ENCODE measurements at places on chromosomes 16 and 17. TPM values are rescaled to one million over a fixed set of nuclear protein-coding genes. Genes with fewer than 3 reads are reported as not detected.

- H3K27ac ChIP-seq: no peak overlapping the region
- no peaks in the 10 kb centered on the region for H3K36me3 ChIP-seq
- DNase-seq: no peak
- H3K27me3 ChIP-seq: no peaks in the 10 kb centered on the region
- H3K4me3 ChIP-seq: no peak overlapping the region
- no peaks in the 10 kb centered on the region for H3K4me1 ChIP-seq
Measured at GRCh38 chr16:1884889-1885288, 12.9 kb upstream of the MEIOB start.

DNA sequence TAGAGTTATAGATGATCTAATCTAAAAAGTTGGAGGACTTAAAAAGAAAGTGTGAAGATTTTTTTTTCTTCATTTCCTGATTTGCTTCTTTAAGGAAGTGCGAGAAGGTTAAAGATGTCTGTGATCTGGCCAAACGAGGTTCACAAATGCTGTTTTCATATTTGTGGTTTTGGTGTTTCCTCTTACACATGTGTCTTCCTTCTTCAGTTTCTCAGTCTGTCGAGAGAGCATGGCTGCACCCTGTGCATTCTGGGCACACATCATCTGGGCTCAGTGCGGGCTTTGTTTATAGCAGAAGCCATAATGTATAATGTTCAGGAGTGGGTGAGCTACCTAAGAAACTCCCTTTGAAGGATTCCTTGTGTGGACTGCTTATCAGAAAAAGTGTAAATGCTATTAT, 260.4 kb upstream of the TBX2 start:
- no peak overlapping the region for H3K4me3 ChIP-seq
- no peaks in the 10 kb centered on the region for H3K36me3 ChIP-seq
- H3K27me3 ChIP-seq: no peaks in the 10 kb centered on the region
- DNase-seq: peak; percentile 32
- no peaks in the 10 kb centered on the region for H3K4me1 ChIP-seq

DNA sequence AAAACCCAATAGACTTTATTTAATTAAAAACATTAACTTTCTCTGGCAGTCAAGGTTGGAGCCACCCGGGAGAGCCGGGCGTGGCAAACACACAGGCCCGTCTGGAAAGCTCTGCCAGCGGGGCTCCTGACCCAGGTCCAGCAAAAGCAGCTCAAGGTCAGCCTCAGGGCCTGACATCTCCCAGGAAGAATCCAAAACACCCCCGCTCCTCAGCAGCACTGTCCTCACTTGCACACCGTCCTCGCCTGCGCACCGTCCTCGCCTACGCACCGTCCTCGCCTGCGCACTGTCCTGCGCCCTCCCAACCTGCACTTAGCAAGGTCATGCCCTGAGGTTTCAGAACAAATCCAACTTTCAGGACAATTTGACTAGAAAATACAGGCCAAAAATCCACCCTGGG, 31.4 kb upstream of the RPTOR start:
- DNase-seq: no peak
- H3K36me3 ChIP-seq: no peaks in the 10 kb centered on the region
- H3K4me1 ChIP-seq: no peaks in the 10 kb centered on the region
- H3K4me3 ChIP-seq: no peak overlapping the region

DNA sequence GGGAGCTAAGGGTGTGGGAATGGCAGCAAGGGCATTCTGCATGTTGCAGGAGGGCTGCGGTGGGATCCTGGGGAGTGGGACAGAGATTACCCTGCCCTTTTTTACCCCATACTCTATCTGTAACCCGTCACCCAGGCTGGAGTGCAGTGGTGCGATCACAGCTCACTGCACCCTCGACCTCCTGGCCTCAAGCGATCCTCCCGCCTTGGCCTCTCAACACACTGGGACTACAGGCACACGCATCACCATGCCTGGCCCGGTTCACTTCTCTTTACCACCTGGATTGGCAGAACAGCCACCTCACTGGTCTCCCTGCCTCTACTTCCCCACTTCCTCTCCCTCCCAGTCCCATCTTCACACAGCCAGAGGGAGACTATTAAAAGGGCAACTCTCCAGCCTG, 9.5 kb downstream of the ZNF385C start:
- no peaks in the 10 kb centered on the region for H3K36me3 ChIP-seq
- no peaks in the 10 kb centered on the region for H3K27me3 ChIP-seq
- H3K27ac ChIP-seq: no peak overlapping the region
- no peak for DNase-seq
- H3K4me1 ChIP-seq: no peaks in the 10 kb centered on the region
- H3K4me3 ChIP-seq: no peak overlapping the region

- DNase-seq: no peak
- peak overlapping the region; percentile 16 for H3K4me3 ChIP-seq
- peak overlapping the region; percentile 74 for H3K27ac ChIP-seq
- no peaks in the 10 kb centered on the region for H3K27me3 ChIP-seq
- no peaks in the 10 kb centered on the region for H3K36me3 ChIP-seq
- no peaks in the 10 kb centered on the region for H3K4me1 ChIP-seq
Measured at GRCh38 chr16:87918338-87918737, 18.0 kb downstream of the CA5A start.

Gene STX4
- 59.0 TPM for total RNA-seq

- no peaks in the 10 kb centered on the region for H3K36me3 ChIP-seq
- H3K27me3 ChIP-seq: no peaks in the 10 kb centered on the region
- H3K27ac ChIP-seq: peak overlapping the region; percentile 82
- peaks cover 2% of the 10 kb centered on the region for H3K4me1 ChIP-seq
Measured at GRCh38 chr17:61411261-61412142, 11.9 kb downstream of the TBX2 start.

Gene SLC6A2
- total RNA-seq: 0.15 TPM

- no peaks in the 10 kb centered on the region for H3K36me3 ChIP-seq
- H3K4me3 ChIP-seq: no peak overlapping the region
- DNase-seq: no peak
- H3K27me3 ChIP-seq: no peaks in the 10 kb centered on the region
Measured at GRCh38 chr17:13114601-13115031, 96.8 kb upstream of the ELAC2 start.

GRCh38 chr16:85288869-85289660, 176.8 kb upstream of the CIBAR2 start:
- no peaks in the 10 kb centered on the region for H3K36me3 ChIP-seq
- no peak overlapping the region for H3K27ac ChIP-seq
- H3K4me3 ChIP-seq: no peak overlapping the region
- peaks cover 12% of the 10 kb centered on the region for H3K4me1 ChIP-seq
- no peaks in the 10 kb centered on the region for H3K27me3 ChIP-seq

GRCh38 chr17:80501741-80502577, 25.6 kb upstream of the NPTX1 start:
- H3K4me1 ChIP-seq: no peaks in the 10 kb centered on the region
- peak overlapping the region; percentile 1 for H3K4me3 ChIP-seq
- no peaks in the 10 kb centered on the region for H3K27me3 ChIP-seq
- DNase-seq: peak; percentile 57

GRCh38 chr17:8122924-8123694, 797 bp downstream of the HES7 start:
- H3K27me3 ChIP-seq: no peaks in the 10 kb centered on the region
- H3K4me3 ChIP-seq: peak overlapping the region; percentile 45
- DNase-seq: no peak
- no peaks in the 10 kb centered on the region for H3K36me3 ChIP-seq
- peaks cover 15% of the 10 kb centered on the region for H3K4me1 ChIP-seq

DNA sequence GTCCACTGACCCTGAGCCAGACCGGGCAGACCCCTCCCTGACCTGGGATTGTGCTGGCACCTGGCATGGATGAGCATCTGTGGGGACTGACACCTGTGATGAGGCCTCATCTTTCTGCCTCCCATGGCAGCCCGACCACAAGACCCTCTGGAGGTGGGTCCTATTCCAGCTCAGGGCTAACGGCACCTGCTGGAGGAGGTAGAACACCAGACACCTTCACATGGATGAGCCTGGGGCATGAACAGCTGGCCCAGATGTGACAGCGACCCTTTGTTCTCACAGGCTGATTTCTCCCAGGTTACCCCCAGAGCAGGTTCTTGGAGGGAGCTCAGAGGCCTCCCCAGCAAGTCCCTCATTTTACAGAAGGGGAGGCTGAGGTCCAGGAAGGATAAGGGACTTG, 46.4 kb upstream of the PIK3R6 start:
- H3K4me3 ChIP-seq: no peak overlapping the region
- DNase-seq: no peak
- no peaks in the 10 kb centered on the region for H3K36me3 ChIP-seq
- no peaks in the 10 kb centered on the region for H3K4me1 ChIP-seq
- no peaks in the 10 kb centered on the region for H3K27me3 ChIP-seq

Gene IL34
- total RNA-seq: 0.64 TPM

Gene TMC8
- 8.8 TPM for total RNA-seq
